ENCODE measurements at places on chromosomes 13 and 19.

DNA sequence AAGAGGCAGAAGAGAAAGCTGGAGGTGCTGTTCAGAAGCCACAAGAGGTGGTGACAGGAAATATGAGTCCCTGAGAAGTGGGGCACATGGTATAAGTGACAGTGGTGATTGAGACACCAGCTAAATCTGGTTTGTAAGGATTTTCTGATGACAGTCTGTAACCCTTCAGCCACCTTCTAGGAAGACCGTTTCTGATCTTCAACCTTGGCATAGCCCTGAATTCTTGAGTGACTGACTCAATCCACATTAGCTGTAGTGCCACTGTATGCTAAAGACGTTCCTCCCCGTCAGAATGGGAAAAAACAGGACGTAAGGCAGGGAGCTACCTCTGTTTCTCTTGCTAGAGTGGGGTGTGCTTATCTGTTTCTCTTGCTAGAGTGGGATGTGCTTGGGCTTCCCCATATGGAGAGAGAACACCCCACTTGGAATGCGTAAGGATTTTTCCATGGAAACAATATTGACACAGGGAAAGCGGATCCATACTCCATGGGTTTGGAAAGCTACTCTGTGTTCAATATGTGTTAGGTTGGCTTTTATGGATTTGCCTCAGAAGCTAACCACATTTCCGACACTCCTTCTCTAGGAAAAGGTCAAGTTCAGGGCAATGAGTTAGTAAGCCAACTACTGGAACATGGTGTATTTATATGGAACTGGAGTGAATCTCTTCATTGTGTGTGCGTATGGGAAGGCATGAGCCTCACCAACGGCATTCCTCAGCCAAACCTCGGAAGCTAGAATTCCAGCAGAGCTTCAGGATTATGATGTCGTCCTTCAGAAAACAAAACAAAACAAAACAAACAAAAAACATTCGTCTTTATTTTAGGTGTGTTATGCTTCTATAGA lies 948.8 kb upstream of the SLC10A2 start:
- DNase-seq = no peak

DNA sequence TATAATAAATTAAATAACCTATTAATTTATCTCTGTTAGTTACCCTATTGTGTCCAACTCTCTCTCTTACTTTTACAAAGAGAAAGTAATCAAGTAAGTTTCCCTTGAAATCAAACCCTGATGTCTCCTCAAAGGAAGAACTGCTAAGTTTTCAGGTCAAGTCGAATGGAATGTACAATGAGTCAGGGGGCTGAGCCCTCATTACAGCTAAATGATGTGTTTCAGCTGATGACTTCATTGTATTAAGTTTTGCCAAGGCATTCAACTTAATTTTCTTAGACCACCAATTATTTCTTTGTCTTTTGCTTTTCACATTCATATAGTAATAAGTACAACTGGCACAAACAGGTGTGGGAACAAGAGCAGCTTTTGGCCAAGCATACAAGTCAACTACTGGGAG lies 54.7 kb upstream of the DCT start:
- DNase-seq = no peak

DNA sequence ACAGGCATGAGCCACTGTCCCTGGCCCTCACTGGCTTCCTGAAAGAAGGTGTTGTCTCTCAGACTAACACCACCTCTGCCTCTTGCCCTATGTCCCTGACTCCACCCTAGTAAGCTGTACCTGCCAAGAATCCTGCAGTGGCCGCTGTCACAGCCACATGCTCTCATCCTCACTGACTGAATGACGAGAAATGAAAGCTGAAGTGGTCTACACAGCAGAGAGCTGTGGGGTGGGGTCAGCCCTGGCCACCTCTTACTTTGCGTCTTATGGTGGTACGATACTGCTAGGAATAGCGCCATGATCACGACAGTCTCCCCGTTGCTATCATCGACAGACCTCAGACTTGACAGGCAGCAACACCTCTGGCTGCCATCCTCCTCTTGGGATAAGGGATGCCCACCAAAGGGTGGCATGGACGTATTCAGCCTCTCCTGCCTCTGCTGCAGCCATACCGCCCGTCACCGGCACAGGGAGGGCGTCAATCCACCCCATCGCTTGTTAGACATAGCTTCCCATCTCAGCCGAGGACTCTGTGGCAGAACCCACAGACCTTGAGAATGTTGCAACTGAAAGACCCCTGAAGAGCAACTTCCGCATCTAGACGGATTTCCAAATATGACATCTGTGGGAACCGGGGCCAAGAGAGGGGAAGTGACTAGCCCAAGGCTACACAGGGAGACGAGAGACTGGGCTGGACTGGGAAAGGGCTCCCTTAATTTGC lies 809 bp downstream of the MYO1F start:
- no peak for DNase-seq

DNA sequence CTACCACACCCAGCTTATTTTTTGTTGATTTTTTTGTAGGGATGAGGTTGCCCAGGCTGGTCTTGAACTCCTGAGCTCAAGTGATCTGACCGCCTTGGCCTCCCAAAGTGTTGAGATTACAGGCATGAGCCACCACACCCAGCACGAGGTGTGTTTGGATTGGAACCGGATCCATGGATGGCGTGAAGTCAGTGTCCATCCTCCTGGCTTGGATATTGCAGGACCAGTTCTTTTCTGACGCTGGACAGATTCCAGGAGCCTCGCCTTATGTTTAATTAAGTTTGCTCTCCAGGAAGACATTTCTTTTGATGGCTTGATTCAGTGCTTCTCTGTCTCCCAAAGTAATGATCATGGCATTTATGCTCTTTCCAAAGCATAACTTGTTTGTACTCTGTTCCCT lies 14.4 kb upstream of the RFXAP start:
- no peak for DNase-seq

- no peak for DNase-seq
These were observed 495 bp downstream of the LSR start for GRCh38 chr19:35249146-35249847.

GRCh38 chr13:35812736-35813135 lies 318.4 kb downstream of the DCLK1 start:
- DNase-seq = no peak
